ENCODE measurements at places on chromosomes 1 and 21.

- DNase-seq: no peak
Observed at GRCh38 chr1:151547119-151547899, 7.2 kb downstream of the TUFT1 start.

- no peak for DNase-seq
Observed at GRCh38 chr1:86104606-86105532, 51.7 kb downstream of the COL24A1 start.

DNA sequence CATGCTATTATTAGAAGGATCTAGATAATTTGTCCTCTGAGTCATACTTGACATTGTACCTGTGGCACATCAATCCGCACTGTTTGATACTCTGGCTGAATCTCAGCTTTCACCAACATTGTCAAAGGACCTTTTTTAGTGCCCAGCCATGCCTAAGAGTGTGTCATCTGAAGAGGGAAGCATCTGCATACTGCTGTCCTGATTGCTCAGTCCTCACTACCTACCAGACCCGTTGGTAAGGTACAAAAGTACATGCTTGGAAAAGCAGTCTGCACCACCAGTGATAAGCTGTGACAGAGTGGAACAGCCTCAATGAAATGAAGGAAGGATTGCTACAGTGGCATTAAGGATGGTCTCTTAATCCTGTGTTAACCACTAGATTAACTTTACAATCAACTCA lies 17.1 kb downstream of the SYNC start:
- DNase-seq: no peak

DNA sequence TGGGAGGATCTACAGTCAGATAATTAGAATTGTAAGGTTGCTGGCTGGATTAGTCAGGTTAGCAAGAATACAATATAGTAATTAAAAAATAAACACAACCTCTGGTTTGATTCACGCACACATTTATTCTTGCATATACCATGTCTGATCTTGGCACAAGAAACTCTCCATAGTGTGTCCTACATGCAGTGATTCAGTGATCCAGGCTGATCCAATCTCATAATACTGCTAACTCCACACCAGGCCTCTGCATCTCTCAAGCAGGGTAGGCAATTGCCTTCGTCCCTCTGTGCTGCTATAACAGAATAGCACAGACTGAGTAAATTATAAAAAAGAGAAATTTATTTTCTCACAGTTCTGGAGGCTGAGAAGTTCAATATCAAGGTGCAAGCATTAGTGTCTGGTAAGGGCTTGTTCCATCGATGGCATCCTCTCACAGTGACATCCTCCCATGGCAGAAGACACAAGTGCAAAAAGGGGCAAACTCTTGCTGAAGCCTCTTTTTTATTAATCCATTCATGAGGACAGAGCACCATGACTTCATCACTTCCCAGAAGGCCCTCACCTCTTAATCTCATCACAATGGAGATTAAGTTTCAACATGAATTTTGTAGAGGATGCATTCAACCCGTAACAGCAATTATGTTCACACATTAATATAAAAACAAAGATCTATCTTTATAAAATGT lies 741.0 kb upstream of the NCAM2 start:
- DNase-seq: no peak

GRCh38 chr1:246669659-246670058 lies 54.5 kb upstream of the SCCPDH start:
- no peak for DNase-seq

GRCh38 chr1:156673387-156674121 lies 3.7 kb downstream of the NES start:
- DNase-seq: no peak

All from T-helper 1 cell (primary cell).